ENCODE measurements at places on chromosomes 11 and 22. TPM values are rescaled to one million over a fixed set of nuclear protein-coding genes. Genes with fewer than 3 reads are reported as not detected.

DNA sequence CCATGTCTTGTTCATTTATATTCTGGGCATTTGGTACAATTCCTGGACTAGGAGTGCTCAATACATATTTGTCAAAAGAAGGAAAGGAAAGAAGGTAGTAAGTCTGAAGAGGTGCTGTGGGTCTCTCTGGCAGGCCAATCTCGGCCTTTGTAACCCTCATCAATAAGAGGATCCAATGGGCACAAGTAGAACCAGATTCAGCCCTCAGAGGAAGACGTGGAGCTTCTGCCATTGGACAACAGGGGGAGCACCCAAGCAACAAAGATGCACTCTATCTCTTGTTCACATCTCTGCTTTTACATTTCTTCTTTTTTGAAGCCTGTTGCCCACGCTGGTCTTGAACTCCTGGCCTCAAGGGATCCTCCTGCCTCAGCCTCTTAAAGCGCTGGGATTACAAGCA is 2.2 kb upstream of the VPS11 start:
- H3K27me3 ChIP-seq, result no peaks in the 10 kb centered on the region
- DNase-seq, result no peak
- no peak overlapping the region for H3K4me3 ChIP-seq
- H3K4me1 ChIP-seq, result peaks cover 13% of the 10 kb centered on the region

- DNase-seq, result no peak
- no peaks in the 10 kb centered on the region for H3K27me3 ChIP-seq
- no peak overlapping the region for H3K27ac ChIP-seq
- H3K36me3 ChIP-seq, result peaks cover 4% of the 10 kb centered on the region
- H3K4me3 ChIP-seq, result no peak overlapping the region
Observed at GRCh38 chr11:113817162-113817561, 37.6 kb downstream of the CLDN25 start.

GRCh38 chr22:42649246-42650099 is at the start of gene CYB5R3:
CYB5R3 (minus strand) TSS chr22:42649392; CDS start chr22:42649315, 77 bp downstream.
- peaks cover 44% of the 10 kb centered on the region for H3K4me1 ChIP-seq
- peak; percentile 85 for DNase-seq
- no peaks in the 10 kb centered on the region for H3K36me3 ChIP-seq
- peak within 1 kb of the TSS; percentile 81 for H3K27ac ChIP-seq
- no peaks in the 10 kb centered on the region for H3K27me3 ChIP-seq

DNA sequence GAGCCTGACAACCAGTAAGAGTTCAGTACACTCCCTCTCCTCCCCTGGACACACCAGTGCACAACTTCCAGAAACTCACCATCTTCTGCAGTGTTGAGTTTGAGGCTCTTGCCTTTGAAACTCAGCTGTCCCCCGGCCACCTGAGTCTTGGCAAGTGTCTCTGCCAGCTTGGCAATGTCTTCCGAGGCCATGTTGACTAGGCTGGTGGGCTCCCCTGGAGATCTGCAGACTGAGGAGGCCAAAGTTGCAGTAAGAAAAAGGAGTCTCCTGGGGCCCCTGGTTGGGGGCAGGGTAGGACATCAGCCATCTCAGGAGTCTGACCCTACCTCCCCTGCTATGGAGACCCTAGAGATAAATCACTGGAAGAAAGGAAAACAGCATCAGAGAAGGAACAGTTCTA is 5.1 kb downstream of the RANGAP1 start:
- H3K4me3 ChIP-seq, result no peak overlapping the region
- H3K4me1 ChIP-seq, result no peaks in the 10 kb centered on the region
- no peak for DNase-seq
- H3K27ac ChIP-seq, result no peak overlapping the region
- no peaks in the 10 kb centered on the region for H3K27me3 ChIP-seq

- no peaks in the 10 kb centered on the region for H3K4me1 ChIP-seq
- no peaks in the 10 kb centered on the region for H3K27me3 ChIP-seq
- H3K4me3 ChIP-seq, result no peak overlapping the region
- no peak overlapping the region for H3K27ac ChIP-seq
- DNase-seq, result no peak
Observed at GRCh38 chr22:47165338-47166032, 403.0 kb downstream of the TBC1D22A start.

- H3K4me1 ChIP-seq, result peaks cover 6% of the 10 kb centered on the region
- H3K36me3 ChIP-seq, result no peaks in the 10 kb centered on the region
- no peak overlapping the region for H3K4me3 ChIP-seq
- H3K27me3 ChIP-seq, result no peaks in the 10 kb centered on the region
Observed at GRCh38 chr11:30983776-30984441, 385.6 kb downstream of the DCDC1 start.

DNA sequence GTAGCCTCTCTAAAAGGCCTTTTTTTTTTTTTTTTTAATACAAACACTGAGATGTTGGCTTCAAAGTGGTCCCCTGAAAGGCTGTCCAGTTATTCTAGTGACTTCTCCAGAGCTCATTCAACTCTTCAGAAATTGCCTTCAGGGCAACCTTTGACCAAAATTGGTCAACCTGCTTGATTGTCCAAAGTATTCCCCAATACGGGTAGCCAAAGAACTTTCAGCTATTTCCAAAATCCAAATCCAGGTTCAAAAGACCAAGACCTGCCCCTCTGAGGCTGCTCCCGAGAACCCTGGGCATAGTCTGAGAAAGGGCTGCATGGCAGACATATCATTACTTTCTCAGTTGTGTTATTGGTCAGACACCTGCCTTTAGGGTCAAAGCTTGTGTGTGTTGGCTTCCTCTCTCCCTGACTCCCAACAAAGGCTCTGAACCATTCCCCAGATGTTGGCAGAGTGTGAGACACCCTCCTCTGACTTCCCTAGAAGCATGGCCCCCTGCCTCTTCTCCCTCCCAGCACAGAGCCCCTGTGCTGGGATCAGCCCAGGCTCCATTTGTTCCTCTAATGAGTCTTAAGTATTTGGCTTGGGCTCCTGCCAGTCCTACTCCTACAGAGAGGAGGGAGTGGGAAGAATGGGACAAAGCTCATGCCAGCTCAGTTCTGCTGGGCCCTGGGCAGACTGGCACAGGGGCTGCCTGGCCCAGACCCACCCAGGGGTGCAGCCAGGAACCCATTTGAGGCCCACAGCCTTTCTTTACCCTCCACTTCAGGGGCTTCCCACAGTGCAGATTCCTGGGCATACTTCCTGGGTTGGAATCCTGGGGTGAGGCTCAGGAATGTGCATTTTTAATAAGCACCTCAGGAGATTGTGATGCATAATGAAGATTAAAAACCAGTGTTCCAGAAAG is 30.3 kb downstream of the TNKS1BP1 start:
- DNase-seq, result no peak
- no peaks in the 10 kb centered on the region for H3K36me3 ChIP-seq
- H3K4me3 ChIP-seq, result no peak overlapping the region
- peak overlapping the region; percentile 63 for H3K27ac ChIP-seq
- H3K4me1 ChIP-seq, result peaks cover 11% of the 10 kb centered on the region

DNA sequence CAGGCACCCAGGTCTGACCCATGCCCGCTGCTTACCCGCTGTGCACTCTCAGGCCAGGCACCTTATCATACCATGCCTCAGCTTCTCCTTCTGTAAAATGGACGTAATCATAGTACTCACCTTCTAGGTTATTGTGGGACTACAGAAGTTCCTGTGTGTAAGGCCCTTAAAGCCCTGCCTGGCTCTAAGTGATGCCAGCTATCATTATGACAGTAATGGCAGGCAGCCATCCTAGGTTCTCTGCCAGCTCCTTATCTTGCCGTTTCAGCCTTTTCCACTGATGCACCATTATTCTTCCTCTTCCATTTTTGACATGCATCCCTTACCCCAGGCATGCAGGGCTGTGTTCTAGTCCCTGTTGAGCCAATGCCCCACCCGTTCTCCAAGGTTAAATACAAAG is 57.9 kb downstream of the DBX1 start:
- H3K27me3 ChIP-seq, result no peaks in the 10 kb centered on the region
- H3K27ac ChIP-seq, result no peak overlapping the region
- H3K4me3 ChIP-seq, result no peak overlapping the region
- peak; percentile 65 for DNase-seq

GRCh38 chr11:119025978-119026766 is 4.5 kb downstream of the SLC37A4 start:
- no peak for DNase-seq
- H3K36me3 ChIP-seq, result no peaks in the 10 kb centered on the region
- no peak overlapping the region for H3K4me3 ChIP-seq
- no peaks in the 10 kb centered on the region for H3K27me3 ChIP-seq
- no peak overlapping the region for H3K27ac ChIP-seq

DNA sequence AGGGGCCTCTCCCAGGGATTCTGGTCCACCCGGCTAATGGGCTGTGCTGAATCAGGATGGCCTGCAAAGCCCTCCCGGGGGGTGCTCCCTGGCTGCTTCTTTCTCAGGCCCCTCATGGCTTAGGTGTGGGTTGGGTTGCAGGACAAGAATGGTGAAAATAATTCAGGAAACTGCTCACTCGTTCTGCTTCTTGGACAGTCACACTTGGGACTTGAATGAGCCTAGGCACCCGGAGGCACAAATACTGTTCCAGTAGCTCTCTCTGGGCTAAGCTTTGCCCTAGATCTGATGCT is 83.2 kb downstream of the TRIM29 start:
- peaks cover 2% of the 10 kb centered on the region for H3K27me3 ChIP-seq
- H3K27ac ChIP-seq, result no peak overlapping the region
- DNase-seq, result no peak

The ACCSL gene
- total RNA-seq, result not detected

The MYBPC3 gene
- 0.54 TPM for total RNA-seq

The TEF gene
- 32.4 TPM for total RNA-seq

The ZDHHC8 gene
- 65.6 TPM for total RNA-seq

The OR51E2 gene
- total RNA-seq, result not detected

The OLFML1 gene
- 5.5 TPM for total RNA-seq

The CLCF1 gene
- total RNA-seq, result 4.3 TPM

The MYOD1 gene
- not detected for total RNA-seq

The OR5D14 gene
- not detected for total RNA-seq

The ACTN3 gene
- not detected for total RNA-seq

The CASP5 gene
- total RNA-seq, result 0.90 TPM
